Stimulated activated CD8-positive, alpha-beta memory T cell treated with anti-CD3 and anti-CD28 coated beads, Interleukin-4, amount 100 ng/mL, for 1 hour (primary cell): ENCODE measurements at places on chromosomes 7 and 10.

DNA sequence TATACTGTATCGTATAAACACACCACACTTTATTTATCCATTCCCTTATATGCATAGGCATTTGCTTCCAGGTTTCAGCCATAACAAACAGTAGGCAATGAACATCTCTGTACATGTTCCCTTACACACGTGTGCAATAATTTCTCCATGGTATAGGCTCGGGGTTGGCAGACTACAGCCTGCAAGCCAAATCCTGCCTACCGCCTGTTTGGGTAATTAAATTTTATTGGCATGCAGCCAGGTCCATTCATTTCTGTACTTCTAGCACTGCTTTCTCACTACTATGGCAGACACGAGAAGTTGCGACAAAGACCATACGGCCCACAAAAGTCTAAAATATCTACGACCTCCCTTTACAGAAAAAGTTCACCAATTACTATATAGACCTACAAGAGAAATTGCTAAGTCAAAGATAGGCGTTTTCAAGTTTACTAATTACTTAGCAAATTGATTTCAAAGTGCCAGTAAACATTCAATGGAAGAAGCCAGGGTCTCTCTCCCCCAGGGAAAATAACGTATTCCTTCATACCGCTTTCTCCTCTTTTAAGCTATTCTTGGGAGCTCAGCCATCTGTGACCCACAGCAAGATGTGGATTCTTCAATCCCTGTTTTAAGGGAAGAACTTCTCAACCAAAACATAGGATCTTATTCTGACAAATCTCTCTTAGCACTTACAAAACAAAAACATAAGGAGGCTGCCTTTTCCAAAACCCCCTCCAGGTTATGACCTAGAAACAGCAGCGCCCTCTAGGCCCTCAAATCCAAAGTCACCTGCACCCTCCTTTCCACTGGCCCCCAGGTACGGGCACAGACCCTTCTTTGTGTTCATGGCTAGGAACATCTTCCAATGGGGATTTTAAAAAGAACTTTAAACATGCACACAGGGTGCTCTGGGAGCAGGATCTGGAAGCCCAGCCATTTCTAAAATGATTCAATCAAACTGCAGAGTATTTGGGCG is 100.5 kb downstream of the FGFR2 start:
- no peak for DNase-seq

GRCh38 chr7:38383281-38383680 is 109.8 kb upstream of the TARP start:
- no peak for DNase-seq

GRCh38 chr10:86042161-86042560 is 324.4 kb downstream of the GRID1 start:
- DNase-seq, result no peak

DNA sequence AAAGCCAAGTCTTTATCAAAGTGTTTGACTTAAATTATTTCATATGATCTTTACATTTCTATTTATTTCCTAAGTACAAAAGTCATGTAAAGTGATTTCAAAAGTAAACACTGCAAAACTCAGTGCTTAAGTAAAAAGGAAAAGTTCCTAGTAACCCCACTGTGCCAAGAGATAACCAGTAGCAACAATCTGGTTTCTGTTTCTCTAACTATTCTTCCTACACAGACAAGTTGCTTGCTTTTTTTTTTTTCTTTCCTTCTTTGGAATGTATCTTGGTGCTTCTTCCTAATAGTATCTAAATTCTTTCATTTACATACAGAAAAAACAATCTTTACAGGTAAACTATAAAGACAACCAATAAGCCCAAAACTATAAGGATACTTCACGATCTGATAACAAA is 3.1 kb downstream of the JCAD start:
- no peak for DNase-seq

DNA sequence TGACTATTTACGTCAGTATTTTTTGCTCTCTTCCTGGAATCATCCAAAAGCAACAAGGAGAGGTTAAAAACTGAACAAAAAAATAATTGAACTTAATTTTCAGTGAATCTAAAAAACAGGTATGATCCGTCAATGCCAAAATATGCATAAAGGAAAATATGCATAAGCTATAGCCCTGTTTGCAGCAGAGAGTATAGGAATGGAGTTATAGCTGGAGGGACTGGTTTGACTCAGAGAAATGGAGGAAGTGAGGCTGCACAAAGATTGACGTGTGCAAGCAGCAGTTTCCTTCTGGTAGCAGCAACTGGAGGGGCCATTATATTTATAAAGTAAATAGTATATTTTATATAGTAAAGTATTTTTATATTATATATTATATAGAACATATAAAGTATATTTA is 37.1 kb downstream of the GNG11 start:
- no peak for DNase-seq

DNA sequence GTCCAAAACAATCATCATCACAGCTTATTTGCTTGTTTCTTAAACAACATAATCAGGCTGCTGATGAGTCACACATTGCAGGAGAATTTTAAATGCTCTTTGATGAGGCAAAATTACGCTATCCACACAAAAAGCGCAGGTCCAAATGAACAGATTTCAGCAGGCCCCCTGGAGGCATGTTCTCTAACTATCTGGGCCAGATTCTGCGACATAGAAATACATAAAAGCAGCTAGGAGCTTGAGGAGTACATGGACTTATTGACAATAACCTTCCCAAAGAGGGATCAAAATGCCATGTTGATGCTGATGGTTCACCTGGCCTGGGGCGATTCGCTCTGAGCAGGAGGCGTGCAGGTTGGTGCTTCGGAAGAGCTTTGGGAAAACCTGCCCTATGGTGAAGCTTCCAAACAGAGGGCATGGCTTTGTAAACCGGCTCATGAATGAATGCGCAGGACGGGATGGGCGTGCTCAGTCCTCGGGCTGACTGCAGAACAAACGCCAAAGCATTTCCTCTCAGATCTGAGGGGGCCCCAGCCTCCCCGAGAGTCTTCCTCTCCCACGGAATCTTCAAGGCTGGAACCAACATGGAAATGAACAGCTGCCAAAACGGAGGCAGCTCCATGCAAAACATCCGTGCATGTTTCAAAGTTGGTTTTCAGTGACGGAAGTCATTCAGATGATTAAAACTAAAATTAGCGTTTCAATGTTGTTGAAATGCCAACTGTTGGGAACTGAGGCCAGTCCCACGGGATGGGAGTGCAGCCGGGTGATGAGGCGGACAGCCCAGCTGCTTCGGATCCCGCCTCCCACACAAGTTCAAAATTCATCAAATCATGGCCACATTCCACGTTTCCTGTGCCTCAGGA is 179.6 kb downstream of the TCERG1L start:
- no peak for DNase-seq

- no peak for DNase-seq
These were observed 69.5 kb upstream of the VOPP1 start for GRCh38 chr7:55641811-55642210.

DNA sequence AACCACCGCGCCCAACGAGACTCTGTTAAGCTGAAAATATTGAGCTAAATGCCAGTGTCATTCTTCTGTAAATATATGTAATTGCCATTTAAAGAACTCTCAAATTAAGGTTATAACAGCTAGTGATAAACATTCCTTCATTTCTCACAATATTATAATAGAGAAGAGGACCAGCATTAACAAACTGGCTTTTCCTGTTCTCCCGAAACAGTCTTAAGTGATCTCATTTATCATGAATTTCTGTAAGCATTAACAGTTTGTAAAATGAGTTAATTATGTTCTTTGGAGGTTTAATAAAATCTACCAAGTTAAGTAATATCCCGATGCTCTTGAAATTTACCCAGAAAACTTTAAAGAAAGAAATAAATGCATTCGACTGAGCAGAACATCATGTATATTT is 352.8 kb downstream of the KCNMA1 start:
- DNase-seq, result no peak

DNA sequence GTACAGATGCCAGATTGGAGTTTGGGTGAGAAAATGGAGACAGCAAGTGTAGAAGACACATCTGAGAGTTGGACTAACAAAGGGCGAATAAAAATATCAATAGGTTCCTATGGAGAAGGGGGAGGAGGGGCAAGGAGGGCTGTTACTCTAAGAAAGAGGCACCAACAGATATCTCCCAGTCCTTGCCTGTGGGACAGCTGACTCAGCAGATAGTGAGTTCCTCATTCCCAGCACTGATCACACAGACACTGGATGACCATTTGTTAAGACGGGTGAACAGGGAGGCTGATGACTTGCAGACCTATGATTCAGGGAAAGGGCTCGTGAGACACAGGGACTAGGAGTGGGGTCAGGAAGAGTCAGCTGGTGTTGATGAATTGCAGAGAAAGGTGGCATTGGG is 5.7 kb upstream of the PRR15 start:
- no peak for DNase-seq

GRCh38 chr7:24307326-24307725 is 23.3 kb downstream of the NPY start:
- no peak for DNase-seq

DNA sequence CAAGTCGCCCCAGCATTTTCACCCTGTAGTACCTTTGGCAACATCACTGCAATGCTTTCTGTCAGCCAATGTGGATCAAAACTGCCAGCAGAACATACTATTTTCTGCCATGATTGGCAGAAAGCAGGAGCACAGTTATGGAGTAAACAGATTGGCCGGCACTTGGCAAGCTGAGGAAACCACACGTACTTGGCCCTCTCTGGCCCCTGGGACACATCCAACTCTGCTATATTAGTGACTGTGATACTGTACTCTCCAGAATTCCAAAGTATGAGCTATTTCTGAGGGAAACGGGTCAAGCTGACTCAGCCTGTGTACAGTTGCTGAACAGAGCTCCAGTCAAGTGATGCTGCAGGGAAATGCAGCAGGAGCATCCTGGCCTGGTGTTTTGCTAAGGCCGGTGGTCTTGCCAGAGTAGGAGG is 39.8 kb upstream of the LANCL2 start:
- no peak for DNase-seq

DNA sequence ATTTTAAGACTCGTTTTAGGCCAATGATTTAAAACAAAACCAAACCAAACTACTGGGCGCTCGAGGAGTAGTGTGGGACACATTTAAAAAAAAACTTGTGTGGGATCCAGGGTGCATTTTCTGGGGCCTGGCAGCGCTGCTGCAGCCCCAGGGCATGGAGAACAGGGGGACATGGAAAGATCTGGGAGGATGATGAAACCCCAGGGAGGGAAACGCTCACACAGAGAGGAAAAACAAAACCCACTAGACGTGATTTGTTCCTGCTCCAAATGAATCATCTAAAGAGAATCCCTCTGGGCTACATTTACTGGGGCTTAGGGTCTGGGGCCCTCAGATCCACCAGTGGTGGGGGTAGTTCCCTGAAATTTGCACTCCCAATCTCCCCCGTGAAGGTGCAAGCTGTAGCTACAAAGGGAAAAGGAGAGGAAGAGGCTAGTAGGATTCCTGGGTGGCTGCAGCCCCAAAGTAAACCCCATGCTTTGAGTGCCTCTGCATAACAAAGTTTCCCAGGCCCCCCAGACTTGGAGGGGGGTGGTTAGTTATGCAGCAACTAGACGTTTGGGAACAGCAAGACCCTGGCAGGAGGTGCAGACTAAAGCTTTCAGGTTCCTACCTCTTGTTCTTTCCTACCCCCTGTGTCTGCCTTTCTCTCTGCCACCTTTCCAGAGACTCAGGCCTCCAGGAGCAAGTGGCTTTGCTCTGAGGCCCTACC is 14.5 kb upstream of the HOXA13 start:
- no peak for DNase-seq
